ENCODE measurements at places on chromosomes 2 and 18.

DNA sequence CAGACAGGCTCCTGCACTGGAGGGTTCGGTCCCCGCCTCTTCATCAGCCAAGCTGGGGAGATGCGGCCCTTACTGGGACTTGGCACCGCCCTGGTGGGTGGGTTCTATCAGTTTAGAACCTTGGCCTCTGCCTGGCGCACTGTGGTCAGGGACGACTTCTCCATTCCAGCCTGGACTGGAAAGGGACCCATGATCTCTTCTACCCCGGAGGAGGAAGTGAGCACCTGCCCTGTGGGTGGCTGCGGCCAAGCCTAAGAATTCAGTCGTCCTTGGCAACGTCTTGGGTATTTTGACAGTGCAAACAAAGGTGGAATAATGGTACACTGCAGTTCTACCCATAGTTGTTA lies 106.9 kb upstream of the CD302 start:
- no peak for DNase-seq

DNA sequence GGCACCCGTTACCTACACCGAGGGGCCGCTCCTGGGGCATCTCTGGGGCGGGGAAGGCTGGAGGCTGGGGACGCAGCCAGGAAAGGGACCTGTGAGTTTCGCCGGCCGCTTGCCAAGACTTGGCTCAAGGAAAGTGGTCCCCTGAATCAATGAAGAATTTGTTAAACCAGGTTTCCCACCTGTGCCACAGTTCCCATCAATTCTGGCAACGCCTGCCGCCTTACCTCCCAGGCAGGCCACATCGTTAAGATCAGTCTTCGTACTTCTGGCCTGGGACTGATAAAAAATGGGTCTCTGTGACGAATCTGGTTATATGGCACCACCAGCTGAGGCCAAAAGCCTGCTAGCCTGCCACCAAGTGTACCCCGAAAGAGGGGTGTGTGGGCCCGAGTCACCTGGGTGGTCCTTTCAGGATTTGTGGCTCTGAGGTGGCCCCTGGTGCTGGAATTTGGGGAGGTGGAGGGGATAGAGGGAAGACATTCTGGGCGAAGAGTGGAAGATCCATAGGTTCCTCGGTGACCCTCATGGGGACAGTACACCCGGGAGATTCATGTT lies 789 bp upstream of the TGFA start:
- DNase-seq = no peak

DNA sequence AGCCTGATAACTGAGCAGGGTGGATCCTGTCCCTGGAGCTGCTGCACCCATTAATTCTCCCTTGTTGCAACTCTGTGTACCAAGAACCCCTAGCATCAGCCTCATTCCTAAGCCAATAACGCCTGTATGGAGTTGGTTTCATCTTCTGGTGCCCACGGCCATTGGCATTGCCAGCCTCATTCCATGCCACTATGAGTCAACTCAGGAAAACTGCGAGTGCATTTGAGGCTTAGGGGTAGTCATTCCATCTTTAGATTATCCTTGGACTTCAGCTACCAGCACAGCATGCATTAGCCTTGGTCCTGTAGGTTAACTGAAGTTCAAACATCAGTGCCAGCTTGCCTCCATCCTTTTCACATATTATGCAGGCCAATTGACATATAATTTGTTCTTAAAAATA lies 1.4 kb upstream of the TRIM54 start:
- DNase-seq = no peak

DNA sequence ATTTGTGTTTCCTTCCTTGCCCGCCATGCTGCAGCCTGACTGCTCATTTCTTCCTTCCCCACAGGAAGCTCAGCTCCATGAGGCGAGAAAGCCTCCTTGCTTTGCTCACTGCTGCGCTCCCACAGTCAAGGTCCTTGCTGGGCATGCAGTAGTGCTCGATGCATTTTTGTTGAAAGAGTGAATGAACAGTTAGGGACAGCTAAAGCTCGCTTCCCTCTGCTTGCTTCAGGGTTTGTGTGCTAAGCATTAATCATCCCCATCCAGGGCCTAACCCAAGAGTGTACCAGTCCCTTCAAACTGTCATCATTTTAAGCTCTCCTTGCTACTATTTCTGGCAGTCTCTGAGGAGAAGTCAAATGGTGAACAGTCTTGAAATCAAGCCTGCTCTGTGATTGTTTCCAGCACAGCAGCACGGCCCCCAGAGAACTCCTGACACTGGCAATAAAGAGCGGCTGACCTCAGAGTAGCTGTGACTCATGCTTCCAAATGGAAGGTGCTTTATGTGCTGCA lies 171.7 kb upstream of the SOX11 start:
- no peak for DNase-seq

DNA sequence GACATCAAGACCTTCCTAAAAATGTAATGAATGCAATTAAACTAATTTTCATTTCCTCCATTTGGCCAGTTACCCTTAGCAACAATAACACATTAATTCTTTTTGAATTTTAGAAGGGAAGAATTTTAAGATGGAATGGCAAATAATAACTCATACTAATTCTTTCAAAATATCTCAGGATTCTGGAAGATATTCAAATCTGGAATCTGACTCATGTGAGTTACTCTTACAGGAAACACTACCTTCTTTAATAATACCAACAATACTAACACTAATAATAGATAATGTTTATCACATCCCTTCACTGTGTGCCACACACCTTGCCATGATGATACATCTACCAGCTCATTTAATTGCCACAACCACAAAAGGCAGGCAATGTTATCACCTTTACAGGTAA lies 46.4 kb downstream of the ZNF521 start:
- no peak for DNase-seq

DNA sequence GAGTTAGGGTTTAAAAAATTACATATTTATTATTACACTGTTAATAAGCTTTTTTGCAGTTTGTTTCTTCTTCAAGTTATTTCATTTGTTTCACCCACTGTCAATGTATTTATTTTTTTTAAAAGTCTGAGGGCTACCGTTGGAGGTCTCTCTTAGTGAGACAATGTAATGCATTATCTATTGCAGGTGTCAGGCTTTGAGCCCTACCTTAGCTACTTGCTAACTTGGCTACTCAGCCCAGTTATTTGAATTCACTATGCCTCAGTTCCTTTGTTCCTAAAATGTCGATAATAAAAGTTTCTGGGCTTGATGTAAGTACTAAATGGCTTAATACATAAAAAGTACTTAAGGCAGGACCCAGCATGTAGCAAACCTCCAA lies 458 bp upstream of the TFPI start:
- no peak for DNase-seq

- no peak for DNase-seq
Measured at GRCh38 chr18:939958-940357, 35.3 kb downstream of the ADCYAP1 start.

GRCh38 chr2:30293303-30293921 lies 62.1 kb downstream of the LBH start:
- no peak for DNase-seq

- no peak for DNase-seq
Measured at GRCh38 chr2:187819624-187820023, 265.4 kb upstream of the TFPI start.

DNA sequence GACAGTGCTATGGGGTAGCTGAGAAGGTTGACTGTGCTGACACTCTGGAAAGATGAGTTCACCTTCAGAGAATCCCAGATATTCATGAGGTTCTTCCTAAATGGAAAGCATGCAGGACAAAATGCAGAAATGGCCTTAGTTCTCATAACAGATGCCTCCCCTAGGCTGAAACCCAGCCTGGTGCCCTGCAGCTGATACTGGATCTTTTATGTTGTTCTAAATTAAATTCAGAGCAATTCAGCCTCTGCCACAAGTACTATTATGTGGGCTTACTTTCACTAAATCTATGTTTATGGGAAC lies 172.0 kb upstream of the SERPINE2 start:
- no peak for DNase-seq

DNA sequence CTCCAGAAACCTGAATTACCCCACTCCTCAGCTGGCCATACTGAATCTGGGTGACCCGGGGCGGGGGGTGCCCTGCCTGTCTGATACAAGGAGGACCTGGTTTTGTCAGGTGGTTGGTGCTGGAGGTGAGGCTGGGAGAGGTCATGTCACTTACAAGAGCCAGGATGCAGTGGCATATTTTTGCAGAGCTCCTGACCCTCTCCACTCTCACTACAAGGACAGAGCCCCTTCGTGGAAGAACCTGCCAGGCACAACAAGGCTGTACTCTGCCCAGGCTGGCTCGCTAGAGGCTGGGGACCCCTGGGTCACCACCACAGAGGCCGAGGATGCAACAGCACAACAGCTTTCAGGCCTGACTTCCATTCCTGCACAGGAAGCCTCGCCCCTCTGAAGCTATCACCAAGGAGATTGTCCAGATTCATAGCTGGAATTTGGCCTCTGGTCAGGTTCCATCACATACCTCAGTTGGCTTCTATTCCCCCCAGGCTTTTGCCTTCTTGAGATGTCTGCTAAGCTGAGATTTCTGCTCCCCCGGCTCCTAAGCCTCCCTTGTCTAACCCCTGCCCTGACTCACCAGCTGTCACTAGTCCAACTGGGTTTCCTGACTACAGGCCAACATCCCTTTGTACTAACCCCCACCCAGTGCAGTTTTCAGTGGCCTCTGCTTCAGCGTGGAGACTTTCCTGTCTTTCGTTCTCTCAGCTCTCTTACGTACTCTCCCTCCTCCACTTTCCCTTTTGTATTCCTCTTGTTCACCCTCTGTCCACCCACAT lies 132.5 kb upstream of the EPAS1 start:
- DNase-seq = no peak

DNA sequence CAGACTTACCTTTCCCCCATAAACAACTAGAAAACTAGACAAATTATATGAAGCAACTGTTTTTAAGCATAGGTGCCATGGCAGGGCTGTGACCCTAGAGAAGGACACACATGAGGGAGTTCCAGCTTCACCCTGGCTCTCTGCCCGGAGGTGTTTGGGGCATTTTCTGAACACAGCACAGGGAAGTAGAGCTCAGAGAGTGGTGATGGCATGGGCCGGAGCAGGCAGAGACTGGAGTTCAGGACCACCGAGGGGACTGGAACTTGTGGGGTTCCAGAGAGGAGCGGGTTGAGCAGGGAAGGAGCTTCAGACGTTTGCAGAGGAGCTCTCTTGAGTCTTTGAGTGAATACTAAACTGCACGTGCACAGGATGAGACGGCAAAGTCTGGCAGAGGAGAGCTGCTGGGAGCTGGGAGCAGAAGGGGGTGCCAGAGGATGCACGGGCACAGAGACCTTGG lies 26.5 kb upstream of the KLF11 start:
- DNase-seq = no peak

GRCh38 chr2:105373895-105374401 lies 24.9 kb downstream of the FHL2 start:
- DNase-seq = no peak

DNA sequence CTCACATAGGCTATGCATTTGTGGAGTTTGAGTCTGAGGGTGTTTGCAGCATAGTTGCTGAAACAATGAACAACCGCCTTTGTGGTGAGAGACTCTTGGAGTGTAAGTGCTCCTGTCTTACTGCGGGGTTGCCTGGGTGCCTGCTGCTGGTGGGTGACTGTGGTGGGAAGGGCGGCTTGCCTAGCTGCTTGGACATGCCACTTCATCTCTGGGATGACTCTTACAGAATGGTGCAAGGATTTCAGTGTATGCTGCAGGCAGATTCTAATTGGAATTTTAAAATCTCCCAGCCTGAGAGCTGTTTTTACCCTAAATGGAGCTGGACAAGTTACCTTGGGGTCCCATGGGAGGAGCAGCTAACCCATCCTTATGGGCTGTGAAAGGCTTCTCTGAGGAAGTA lies 50.1 kb downstream of the CYP27C1 start:
- no peak for DNase-seq

- DNase-seq = no peak
Measured at GRCh38 chr18:51069885-51070284, 39.9 kb downstream of the SMAD4 start.

GRCh38 chr2:50594233-50594632 lies 437.7 kb downstream of the NRXN1 start:
- DNase-seq = no peak

GRCh38 chr2:233470839-233471238 lies 95.7 kb downstream of the USP40 start:
- DNase-seq = no peak

GRCh38 chr2:128160616-128161275 lies 69.7 kb downstream of the UGGT1 start:
- no peak for DNase-seq

GRCh38 chr2:62706721-62707521 lies 1.4 kb downstream of the EHBP1 start:
- no peak for DNase-seq

DNA sequence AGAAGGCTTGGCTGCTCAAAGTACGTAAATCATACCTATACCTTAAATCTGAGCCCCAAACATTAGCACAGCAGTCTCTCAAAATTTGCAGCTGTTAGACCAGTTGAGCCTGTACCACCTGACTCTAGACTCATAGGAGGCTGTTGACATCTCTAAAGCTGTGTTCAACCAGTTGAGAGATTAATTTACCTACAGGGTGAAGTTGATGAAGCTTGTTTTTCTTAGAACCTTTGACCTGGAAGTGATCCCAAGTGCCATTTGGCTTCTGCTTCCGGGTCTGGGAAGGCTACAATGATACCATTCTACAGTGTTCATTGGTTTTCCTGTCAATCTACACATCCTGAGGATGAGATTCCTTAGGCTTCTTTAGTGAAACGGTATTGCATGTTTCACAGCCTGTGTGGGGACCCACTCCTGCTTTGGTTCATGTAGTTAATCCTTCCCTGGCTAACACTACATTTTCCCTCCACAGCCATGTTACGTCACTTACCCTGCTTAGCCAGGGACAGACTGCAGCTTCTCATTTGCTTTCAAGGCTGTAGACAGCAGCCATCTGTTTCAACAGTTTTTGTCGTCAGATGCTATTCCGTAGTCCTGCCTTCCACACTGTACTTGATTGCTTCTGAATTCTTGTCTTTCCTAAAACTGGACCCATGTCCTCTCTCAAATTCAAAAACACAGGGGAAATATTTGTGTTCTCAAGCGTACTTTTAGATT lies 4.7 kb upstream of the IL1RL2 start:
- no peak for DNase-seq

DNA sequence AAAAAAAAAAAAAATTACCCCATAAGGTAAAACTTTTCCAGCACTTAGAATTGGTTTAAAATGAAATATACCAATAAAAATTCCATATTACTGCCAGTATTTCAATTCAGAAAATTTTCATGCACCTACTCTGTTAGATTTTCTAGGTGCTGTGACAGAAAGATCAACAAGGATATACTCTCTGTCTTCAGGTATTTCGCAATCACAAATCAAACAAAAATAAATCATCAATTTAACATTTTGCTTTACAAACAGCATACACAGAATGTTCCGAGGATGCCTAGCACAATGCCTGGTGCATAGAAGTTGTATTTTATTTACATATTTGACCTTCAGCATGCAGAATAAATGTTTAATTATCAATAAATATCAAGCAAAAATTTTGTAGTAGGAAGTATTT lies 66.5 kb downstream of the RBBP8 start:
- DNase-seq = no peak

All from stimulated activated CD8-positive, alpha-beta memory T cell treated with anti-CD3 and anti-CD28 coated beads, Interleukin-7, amount 100 ng/mL, for 4 hours (primary cell).